ENCODE measurements at places on chromosomes 12 and 14.

DNA sequence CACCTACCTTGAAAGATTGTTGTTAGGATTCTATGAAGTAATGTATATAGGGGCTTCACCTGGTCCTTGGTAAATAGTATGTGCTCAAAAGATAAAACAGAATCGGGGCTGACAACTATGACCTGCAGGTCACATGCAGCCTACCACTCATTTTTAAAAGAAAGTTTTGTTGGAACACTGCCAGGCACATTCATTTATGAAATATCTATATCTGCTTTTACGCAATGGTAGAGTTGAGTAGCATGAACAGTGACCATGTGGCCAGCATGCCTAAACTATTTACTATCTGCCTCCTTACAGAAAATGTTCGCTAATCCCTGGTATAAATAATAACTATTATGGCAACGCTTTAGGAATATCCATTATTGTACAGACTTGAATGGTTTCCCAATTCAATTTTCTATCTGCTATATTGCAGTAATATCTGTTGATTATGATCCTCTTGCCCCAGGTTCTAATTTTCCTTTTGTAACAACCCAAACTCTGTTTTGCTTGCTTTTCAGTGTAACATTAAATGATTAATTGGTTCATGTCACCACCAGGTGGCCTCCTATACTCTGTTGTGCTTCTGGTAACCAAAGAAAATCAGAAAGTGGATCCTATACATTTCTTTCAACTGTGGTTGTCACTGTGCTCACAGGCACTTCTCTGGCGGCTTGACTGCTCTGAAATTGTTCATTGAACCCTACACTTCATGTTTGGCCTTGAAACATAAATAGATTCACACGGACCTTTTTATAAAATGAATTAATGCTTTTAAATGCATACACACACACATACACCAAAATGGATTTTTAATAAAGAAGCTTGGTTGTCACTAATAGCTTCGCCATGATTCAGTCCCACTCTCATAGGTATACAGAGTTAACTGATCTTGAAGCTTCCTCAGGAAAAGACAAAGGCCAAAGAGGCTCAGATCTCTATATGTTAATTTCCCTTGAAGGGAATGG is 227.7 kb upstream of the NPAS3 start:
- no peak for DNase-seq

DNA sequence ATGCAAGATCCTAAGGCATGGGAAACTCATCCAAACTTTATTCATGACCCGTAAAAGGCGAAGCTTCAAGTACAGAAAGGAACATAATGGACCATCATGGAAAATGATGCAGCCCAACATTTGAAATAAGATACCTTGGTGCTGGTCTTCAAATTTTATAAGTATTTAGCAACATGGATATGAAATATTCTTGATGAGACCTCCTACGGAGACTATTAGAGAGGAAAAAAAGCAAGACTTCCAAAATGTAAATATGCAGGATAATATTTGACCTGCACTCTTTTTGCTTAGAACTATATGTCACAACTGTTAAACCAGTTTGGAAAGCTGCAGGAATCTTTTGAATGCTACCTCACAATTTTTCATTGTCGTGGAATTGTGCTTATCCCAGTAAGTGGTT is 168.8 kb upstream of the ARID2 start:
- DNase-seq = no peak

- no peak for DNase-seq
Measured at GRCh38 chr12:3523728-3524127, 32.7 kb downstream of the PRMT8 start.

- peak; percentile 79 for DNase-seq
Measured at GRCh38 chr14:50726372-50727107, 58.4 kb upstream of the SAV1 start.

GRCh38 chr12:132523576-132524331 is 33.8 kb downstream of the FBRSL1 start:
- peak; percentile 54 for DNase-seq

DNA sequence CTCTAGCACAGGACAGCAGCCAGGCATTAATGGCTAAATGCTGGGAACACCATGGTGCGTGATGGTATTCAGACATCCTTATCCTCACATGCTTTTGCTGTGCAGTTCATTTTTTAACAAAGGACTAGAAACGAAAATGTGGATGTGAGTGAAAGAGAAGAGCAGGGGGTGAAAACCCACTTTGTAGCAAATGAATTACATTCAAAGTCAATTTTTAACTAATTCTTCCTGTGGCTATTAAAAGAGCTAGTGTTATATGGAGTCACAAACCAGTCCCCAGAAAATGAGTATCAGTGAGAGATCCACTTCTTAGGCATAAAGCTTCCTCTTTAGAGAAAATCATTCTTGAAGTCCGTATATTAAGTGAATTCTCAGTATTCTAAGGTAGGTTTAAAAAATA is 592.0 kb upstream of the LMO3 start:
- no peak for DNase-seq

- DNase-seq = no peak
Measured at GRCh38 chr12:1006255-1006654, 15.2 kb downstream of the ERC1 start.

DNA sequence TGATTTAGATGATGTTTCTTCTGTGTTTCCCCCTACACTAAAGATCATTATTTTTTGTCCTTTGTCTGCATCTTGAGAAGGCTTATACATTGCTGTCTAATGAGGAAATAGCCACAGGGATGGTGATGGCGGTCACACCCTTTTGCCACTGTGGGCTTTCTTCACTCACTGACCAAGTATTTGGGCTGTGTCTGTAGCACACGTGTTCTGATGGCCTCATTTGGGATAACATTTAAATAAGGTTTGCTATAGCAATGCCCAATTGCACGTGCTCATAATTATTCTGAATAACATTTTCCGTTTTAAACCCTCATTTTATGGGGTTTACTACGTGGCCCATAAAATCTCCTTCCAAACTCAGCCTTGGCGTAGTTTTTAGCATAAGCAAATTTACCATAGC is 230.3 kb upstream of the PRICKLE1 start:
- no peak for DNase-seq
